ENCODE measurements at places on chromosomes 4 and X. TPM values are rescaled to one million over a fixed set of nuclear protein-coding genes. Genes with fewer than 3 reads are reported as not detected.
A peak's percentile ranks its signal among the peaks of the same experiment; 100 is the strongest.

- no peaks in the 10 kb centered on the region for H3K36me3 ChIP-seq
- no peak for DNase-seq
- no peaks in the 10 kb centered on the region for H3K4me1 ChIP-seq
- H3K27ac ChIP-seq, result no peak overlapping the region
These were observed 46.1 kb downstream of the BMX start for GRCh38 chrX:15546745-15547144.

DNA sequence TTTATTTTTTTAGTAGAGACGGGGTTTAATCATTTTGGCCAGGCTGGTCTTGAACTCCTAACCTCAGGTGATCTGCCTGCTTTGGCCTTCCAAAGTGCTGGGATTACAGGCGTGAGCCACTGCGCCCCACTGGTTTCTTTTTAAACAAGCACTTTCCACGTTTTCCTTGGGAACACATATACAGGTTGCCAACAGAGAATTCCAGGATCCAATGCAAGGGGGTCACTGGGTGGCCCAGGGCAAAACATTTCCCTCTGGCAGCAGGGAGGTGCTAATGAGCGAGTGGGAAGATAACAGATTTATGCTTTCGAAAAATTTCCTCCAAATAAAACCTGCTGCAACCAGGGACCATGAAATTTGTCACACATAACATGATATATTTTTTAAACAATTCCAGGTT, 41.1 kb downstream of the ADRA2C start:
- no peak overlapping the region for H3K4me3 ChIP-seq
- no peak overlapping the region for H3K27ac ChIP-seq
- no peaks in the 10 kb centered on the region for H3K4me1 ChIP-seq
- no peak for DNase-seq
- H3K36me3 ChIP-seq, result no peaks in the 10 kb centered on the region

DNA sequence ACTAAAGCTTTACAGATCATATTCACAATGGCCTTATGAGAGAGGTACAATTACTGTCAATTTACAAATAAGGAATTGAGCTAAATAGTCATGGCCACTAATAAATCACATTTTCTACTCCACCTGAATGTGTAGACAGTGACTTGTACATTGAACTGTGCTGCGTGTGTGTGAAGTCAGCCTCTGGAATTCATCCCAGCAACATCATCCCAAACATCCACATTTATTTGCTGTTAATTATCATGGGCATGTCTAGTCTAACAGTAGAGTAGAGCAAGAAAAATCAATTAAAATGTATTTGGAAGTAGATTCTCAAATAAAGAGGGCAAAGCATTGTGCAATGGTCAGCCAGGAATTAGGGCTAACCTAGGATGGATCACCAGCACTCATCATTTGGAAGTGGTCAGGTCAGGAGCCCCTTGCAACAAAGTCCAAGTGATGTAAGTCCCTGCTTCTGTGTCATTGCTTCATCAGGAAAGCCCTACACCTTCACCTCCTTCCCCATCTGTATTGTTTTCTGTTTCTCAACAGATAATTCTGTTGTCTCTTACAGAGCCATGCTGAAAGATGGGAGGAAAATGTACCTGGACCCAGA, 4.8 kb upstream of the PF4V1 start:
- H3K4me1 ChIP-seq, result no peaks in the 10 kb centered on the region
- H3K27ac ChIP-seq, result no peak overlapping the region
- H3K27me3 ChIP-seq, result no peaks in the 10 kb centered on the region
- H3K36me3 ChIP-seq, result no peaks in the 10 kb centered on the region

DNA sequence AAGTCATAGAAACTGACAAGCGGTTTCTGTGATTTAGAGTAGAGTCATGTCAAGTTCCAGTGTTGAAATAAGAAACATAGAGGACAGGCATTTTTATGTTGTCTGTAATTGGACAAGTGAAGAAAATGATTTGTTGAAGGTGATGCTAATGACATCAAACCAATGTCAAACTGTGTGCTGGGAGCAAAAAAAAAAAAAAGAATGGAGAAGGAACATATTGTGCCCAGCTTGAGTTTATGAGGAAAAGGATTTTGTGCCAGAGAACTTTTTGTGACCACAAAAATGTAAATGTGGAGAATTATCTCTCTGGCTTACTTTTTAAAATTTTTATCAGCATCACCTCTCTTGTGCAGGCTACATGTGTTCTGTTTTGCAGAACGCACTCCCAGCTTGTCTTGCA, 495.7 kb downstream of the RAPGEF2 start:
- H3K36me3 ChIP-seq, result no peaks in the 10 kb centered on the region
- no peaks in the 10 kb centered on the region for H3K4me1 ChIP-seq
- H3K27me3 ChIP-seq, result no peaks in the 10 kb centered on the region
- H3K4me3 ChIP-seq, result no peak overlapping the region

Gene CT47A7
- total RNA-seq, result not detected

Gene OTC
- total RNA-seq, result 0.18 TPM

DNA sequence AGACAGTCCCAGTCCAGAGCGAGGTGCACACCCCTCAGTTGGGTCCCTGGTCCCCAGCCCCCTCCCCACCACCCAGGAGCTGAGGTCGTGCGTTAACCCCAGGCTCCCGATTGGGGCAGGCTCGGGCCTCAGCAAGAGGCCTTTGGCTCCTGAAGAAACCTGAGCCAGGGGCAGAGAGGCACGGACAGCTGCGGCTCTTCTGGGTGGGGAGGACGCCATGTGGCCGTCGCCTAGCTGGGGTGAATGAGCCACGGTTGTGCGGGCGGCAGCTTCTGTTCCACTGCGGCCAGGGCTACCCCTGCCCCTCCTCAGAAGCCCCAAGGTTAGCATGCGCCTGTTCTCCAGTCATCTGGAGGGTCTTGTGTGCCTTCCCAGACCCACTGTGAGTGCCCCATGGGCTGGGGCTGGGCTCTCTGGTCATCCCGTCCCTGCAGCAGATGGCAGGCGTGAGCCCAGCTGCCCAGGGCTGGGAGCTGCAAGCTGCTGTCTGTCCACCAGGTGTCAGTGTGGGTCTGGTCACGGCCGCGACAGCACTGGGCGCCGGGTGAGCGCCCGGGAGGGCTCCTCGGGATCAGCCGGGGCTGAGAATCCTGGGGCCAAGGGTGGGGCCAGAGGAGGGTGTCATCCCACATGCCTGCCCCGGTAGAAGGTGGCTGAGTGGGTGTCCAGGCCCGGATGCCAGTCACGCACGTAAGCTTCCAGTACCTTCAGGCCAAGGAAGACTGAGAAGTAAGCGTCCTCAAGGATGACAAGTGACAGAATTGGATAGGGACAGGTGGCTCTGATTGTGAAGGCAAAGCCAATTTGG, 21.9 kb downstream of the ATP2B3 start:
- no peaks in the 10 kb centered on the region for H3K4me1 ChIP-seq
- no peak overlapping the region for H3K4me3 ChIP-seq
- H3K36me3 ChIP-seq, result no peaks in the 10 kb centered on the region

Gene RWDD4
- total RNA-seq, result 37.8 TPM

- no peak overlapping the region for H3K4me3 ChIP-seq
- no peaks in the 10 kb centered on the region for H3K4me1 ChIP-seq
- DNase-seq, result no peak
- H3K36me3 ChIP-seq, result no peaks in the 10 kb centered on the region
- no peaks in the 10 kb centered on the region for H3K27me3 ChIP-seq
- no peak overlapping the region for H3K27ac ChIP-seq
These were observed 62.6 kb downstream of the FRAS1 start for GRCh38 chr4:78119698-78120097.

Gene FHDC1
- 2.0 TPM for total RNA-seq

Gene TMPRSS11B
- total RNA-seq, result not detected

- no peak overlapping the region for H3K27ac ChIP-seq
- H3K4me3 ChIP-seq, result no peak overlapping the region
- no peaks in the 10 kb centered on the region for H3K36me3 ChIP-seq
These were observed 195.2 kb upstream of the STK26 start for GRCh38 chrX:131827935-131828334.

GRCh38 chrX:139924069-139924695, 8.7 kb downstream of the ATP11C start:
- H3K4me1 ChIP-seq, result peaks cover 4% of the 10 kb centered on the region
- H3K4me3 ChIP-seq, result no peak overlapping the region
- no peak overlapping the region for H3K27ac ChIP-seq
- H3K27me3 ChIP-seq, result no peaks in the 10 kb centered on the region

GRCh38 chr4:96483308-96484030, 643.6 kb downstream of the PDHA2 start:
- no peaks in the 10 kb centered on the region for H3K4me1 ChIP-seq
- no peak overlapping the region for H3K4me3 ChIP-seq
- no peak overlapping the region for H3K27ac ChIP-seq
- H3K36me3 ChIP-seq, result no peaks in the 10 kb centered on the region
- no peak for DNase-seq

DNA sequence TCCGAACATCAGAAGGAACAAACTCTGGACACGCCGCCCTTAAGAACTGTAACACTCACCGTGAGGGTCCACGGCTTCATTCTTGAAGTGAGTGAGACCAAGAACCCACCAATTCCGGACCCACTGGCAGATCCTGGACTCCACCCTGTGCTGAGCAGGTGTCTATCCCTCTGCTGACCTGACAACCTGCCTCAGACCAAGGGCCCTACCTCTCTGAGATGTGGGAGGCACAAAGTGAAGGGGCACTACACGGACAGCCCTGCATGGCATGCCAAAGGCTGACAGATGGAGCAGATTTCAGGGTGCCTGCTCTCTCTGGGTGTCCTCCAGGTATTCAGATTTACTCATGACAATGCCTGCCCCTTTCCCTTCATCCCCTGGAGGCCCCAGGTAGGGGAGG, 14.0 kb upstream of the HSFX1 start:
- H3K36me3 ChIP-seq, result no peaks in the 10 kb centered on the region
- DNase-seq, result no peak
- H3K4me1 ChIP-seq, result no peaks in the 10 kb centered on the region
- H3K27me3 ChIP-seq, result no peaks in the 10 kb centered on the region

Gene SMIM43
- not detected for total RNA-seq

Gene CDS1
- total RNA-seq, result 28.0 TPM

DNA sequence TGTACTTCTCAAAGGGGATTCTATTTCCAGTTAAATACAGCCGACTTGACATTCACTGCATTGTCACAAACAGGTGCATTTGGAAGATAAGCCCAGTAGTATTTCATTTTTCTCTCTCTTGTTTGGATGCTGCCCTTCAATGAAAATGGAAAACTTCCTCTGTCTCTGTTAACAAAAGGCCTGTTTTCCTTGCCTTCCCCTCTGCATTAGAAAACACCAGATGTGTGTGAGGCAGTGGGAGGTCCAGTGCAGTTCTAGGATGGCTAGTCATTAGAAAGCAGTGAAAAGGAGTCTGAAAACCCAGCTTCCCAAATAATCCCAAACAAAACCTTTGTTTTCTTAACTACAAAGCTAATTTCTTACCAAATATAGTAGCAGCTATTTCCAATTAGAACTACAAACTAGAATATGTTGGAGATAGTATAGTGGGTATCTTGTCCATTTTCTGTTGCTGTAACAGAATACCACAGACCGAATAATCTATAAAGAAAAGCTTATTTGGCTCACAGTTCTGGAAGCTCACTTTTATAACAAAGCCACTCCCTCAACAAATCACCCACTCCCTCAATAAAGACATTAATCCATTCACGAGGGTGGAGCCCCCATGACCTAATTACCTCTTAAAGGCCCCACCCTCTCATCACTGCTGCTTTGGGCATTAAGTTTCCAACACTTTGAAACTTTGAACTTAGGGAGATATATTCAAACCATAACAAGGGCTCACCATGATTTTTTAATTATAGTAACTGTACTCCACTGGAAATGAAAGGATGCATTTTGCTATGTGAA, 452.1 kb upstream of the RPS6KA3 start:
- H3K4me1 ChIP-seq, result no peaks in the 10 kb centered on the region
- no peaks in the 10 kb centered on the region for H3K27me3 ChIP-seq
- no peaks in the 10 kb centered on the region for H3K36me3 ChIP-seq
- no peak overlapping the region for H3K27ac ChIP-seq
- no peak for DNase-seq
- H3K4me3 ChIP-seq, result no peak overlapping the region

- H3K27me3 ChIP-seq, result no peaks in the 10 kb centered on the region
- DNase-seq, result peak; percentile 51
- no peaks in the 10 kb centered on the region for H3K36me3 ChIP-seq
- no peak overlapping the region for H3K4me3 ChIP-seq
- no peak overlapping the region for H3K27ac ChIP-seq
- H3K4me1 ChIP-seq, result peaks cover 3% of the 10 kb centered on the region
These were observed 23.2 kb downstream of the NDNF start for GRCh38 chr4:121049072-121049599.

DNA sequence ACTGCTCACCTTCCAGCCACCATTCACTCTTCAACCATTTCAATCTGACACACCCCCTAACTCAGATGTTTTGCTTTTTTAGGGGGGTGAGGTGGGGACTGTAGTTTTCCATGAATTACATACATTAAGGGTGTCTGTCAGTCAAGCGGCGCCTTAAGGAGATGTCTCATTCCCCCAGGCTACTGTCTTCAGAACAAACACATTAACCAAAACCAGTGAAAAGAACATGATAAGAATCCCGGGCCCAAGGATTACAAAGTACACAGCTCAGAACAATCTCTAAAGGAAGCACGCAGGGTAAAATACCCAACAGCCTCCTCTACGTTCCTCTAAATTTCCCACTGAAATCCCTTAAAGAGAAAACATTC, 62.5 kb upstream of the IRF2 start:
- peaks cover 13% of the 10 kb centered on the region for H3K4me1 ChIP-seq
- peak overlapping the region; percentile 43 for H3K27ac ChIP-seq
- no peak for DNase-seq
- peak overlapping the region; percentile 53 for H3K4me3 ChIP-seq

DNA sequence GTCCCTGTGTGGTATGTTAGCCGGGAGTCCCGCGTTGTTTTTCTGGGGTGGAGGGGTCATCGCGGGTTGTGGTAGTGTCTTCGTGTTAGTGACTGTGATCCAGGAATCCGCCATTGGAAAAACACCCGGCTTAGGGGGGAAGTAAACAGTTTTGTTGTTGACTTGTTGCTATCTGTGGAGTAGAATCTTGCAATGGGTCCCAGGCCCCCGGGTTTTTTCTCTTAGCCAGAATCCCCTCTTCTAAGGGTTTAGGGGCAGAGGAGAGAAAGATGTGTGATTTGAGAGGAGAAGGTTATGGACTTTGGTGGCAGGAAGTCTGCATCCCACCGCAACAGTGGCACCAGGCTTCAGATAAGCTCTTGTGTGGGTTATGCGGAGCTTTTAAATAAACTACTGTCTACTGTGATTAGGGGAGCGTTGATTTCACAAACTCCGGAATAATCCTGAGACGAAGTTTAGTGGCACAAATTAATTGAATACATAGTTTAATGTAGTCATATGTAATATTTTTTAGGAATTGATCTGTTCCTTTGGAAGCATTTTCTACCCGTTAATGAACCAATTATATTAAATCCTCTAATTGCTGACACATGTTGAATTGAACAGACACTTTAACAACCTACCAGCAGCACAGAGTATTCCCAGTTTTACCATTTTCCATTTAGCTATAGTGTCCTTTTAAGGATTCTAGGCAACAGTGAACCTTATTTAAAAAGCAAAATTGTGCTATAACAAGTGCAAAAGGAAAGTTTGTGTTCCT, 1.4 kb downstream of the DDX3X start:
- DNase-seq, result no peak
- H3K27ac ChIP-seq, result peak overlapping the region; percentile 100
- H3K36me3 ChIP-seq, result no peaks in the 10 kb centered on the region

DNA sequence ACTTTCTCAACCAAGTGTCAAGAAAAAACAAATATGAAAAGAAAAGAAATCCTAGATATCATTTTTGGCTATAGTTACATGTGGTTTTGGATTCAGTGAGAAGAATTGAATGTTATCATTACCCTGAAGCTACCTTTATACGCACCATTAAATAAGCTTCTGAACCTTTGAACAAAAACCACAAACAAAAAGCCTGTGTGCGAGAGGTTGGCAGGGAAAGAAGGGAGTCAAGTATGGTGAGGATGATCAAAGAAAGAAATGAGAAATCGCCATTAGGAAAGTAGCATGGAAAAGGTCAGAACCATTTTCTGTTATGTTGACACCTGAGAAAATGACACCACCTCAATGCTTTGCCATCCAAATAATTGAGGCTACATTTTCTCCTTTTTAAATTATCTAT, 1.2 kb upstream of the SLC7A11 start:
- DNase-seq, result no peak
- H3K27me3 ChIP-seq, result no peaks in the 10 kb centered on the region
- no peaks in the 10 kb centered on the region for H3K4me1 ChIP-seq
- no peak overlapping the region for H3K27ac ChIP-seq
- no peaks in the 10 kb centered on the region for H3K36me3 ChIP-seq

All from ovary (tissue), 10 donors.